ENCODE measurements at places on chromosomes 7 and 10.

- DNase-seq: no peak
Observed at GRCh38 chr10:119759832-119760231, 34.0 kb downstream of the INPP5F start.

DNA sequence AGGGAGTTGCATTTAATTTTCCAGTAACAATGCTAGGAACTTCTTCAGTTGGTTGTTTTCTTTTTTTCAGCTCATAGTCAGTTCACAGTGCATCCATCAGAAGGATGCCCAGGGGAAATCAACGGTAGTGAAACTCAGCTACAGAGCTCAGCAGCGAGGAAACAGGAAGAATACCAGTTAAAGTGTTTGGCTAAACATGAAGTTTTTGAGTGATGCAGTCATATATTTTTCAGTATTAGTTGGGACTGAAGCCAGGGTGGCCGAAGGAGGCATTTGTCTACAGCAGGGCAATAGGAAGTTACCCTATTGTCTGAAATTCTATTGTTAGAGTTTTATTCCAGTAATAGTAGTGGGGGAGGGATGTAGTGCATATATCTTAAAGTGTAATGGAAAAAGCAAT lies 45.3 kb upstream of the MALRD1 start:
- no peak for DNase-seq

DNA sequence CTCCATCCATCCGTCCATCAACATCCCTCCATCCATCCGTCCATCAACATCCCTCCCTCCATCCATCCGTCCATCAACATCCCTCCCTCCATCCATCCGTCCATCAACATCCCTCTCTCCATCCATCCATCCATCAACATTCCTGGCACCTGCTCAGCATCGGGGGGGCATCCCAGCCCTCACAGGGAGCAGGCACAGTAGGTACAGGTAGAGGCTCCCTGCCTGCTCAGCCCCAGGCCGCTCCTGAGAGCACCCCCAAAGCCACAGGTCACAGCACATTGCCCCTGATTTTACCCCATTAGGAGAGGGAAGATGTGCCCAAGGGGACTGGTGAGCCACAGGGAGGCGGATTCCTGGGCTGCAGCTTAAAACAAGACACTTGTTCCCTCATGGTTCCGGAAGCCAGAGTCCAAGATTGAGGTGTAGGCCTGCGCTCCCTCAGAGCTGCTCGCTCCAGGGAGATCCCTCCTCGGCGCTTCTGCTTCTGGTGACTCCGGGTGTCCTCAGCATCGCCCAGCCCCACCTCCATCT lies 21.1 kb upstream of the CFAP46 start:
- no peak for DNase-seq

- no peak for DNase-seq
Observed at GRCh38 chr10:33165911-33166310, 168.6 kb downstream of the NRP1 start.

DNA sequence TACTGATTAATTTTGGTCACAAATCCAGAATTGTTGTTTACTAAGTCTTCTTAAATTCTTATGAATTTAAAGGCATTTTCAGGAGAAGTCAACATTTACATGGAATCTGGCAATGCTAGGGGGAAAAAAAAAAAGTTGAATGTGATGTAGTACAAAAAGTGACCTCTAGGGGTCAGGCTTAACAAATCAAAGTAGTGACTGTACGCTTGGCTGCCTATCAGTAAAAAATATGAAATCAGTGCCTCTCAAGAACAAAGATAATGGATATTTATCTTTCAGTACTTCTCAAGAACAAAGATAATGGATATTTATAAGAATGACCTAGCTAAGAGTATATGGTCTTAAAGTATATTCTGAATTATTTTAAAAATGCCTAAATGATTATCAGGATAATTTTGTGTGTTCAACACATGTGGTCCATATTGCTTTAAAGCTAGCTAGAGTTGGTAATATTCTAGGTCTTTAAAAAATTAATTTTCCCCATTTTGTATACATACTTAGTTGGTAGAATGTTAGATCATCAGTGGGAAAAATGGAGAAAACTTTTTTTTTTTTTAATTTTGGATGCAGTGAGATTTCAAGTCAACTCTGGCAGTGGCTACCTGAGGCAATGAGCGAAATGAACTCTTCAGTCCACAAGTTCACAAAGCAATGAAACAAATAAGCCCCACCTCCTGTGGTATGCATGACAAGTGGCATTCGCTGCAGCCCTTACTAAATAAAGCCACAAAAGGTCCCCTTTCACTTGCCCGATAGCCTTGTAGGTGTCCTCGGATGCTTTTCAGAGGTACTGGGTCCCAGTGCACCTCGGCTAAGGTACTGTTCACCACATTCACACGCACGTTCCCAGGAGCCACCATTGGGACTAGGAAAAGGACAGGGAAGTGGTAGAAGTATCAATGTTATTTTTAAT lies 51.2 kb upstream of the LAMB4 start:
- peak; percentile 19 for DNase-seq

- no peak for DNase-seq
Observed at GRCh38 chr7:1367501-1368183, 91.6 kb downstream of the MICALL2 start.

- DNase-seq: no peak
Observed at GRCh38 chr7:110090110-110090820, 1000.7 kb upstream of the LRRN3 start.

GRCh38 chr10:122485670-122486069 lies 24.3 kb downstream of the HTRA1 start:
- peak; percentile 51 for DNase-seq

DNA sequence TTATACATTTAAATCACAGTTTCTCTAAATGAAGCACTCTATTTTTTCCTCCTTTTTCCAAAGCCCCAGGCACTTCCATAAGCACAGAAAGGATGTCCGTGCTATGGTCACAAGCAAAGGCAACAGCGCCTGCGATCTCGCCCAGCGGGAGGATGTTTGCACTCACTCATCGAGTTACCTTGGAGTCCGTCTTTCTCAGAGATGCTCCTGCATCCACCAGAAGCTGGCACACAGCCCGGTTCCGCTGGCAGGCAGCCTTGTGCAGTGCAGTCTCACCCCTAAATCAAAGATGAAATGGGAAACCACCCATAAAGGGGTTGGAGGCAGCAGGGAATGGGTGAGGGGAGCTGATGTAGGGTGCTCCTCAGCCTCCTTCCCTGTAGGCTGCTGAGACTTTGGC lies 51.9 kb upstream of the PTN start:
- no peak for DNase-seq

DNA sequence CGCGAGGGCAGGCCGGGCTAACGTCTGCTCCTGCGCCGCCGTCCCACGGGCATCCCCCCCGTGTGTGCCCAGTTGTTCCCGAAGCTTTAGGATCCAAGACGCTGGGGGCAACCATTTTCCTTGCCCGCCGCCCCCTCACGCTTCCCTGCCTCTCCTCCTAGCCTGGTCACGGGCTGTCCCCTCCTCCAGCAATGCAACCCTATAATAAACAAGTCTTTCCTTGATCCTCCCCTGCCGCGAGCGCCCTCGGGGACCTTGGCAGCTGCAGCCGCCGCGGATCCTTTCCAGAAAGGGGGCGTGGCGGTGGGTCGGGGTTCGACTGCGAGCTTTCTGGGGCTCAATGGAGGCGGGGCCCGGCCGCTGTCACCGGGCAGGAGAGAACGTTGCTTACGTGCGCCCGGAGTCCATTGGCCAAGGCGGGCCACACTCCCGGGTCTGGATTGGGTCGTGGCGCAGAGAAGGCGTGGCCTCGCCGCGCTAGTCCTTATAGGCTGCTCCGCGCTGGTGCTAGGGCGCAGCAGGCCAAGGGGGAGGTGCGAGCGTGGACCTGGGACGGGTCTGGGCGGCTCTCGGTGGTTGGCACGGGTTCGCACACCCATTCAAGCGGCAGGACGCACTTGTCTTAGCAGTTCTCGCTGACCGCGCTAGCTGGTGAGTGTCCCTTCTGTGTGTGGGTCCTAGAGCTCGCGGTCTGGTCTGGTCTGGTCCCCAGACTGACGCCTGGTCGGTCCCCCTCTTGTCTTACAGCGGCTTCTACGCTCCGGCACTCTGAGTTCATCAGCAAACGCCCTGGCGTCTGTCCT lies at the start of gene DDIT4:
Gene DDIT4, plus strand, starts transcription at position 515 of the 803 bp plus-strand sequence. CDS start 293 bp downstream, outside the sequence.
- DNase-seq: peak; percentile 97

GRCh38 chr10:131438665-131439064 lies 127.1 kb upstream of the TCERG1L start:
- no peak for DNase-seq

DNA sequence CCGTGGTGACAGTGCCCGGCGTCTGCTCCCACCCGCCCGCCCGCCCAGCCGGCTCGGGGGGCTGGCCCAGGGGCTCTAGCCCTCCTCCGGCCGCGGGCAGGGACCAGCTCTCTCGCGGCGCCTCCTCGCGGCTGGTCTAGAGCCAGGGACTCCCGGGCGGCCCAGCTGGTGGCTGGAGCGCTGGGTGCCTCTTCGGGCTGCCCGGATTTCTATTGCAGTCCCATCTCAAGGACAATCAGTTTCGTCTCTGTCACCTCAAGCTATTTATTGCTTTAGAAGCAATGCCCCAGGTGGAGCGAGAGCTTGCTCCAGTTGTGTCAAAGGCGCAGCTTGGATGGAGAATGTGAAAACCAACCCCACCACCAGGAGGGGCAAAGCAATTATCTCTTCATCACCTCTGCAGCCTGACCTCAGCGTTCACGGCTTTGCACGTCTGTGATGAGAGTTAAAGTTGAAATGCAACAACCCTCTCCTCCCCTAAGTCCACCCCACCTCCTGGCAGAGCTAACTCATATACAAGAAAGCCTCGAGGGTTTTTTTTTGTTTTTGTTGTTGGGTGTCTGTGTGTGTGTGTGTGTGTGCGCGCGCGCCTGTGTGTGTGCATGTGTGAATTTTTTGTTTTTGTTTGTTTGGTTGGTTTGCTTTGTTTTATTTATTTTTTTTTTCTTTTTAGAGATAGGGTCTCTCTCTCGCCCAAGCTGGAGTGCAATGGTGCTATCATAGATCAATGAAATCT lies at the start of gene ITGA8:
Gene ITGA8, minus strand, starts transcription at position 24 of the 736 bp plus-strand sequence. CDS start 151 bp downstream, outside the sequence.
- no peak for DNase-seq

GRCh38 chr7:29284696-29285443 lies 90.3 kb downstream of the CHN2 start:
- peak; percentile 35 for DNase-seq

DNA sequence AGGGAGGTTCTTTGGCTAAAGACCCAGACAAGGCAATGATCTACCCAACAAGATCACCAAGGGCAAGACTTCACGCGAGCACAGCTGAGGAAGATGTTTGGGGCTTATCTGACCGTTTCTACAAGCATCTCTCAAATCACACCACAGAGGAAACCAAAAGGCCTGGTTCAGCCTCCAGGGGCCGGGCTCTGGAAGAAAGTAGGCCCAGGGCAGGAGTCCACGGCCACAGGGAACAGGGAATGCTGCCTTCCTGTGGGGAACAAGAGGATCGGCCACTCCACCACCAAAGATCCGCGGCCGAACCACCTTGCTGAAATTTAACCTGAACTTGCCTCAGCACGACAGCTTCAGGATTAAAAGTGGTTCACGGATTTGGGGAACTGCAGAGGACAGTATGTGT lies 332.5 kb downstream of the PTPRN2 start:
- no peak for DNase-seq

DNA sequence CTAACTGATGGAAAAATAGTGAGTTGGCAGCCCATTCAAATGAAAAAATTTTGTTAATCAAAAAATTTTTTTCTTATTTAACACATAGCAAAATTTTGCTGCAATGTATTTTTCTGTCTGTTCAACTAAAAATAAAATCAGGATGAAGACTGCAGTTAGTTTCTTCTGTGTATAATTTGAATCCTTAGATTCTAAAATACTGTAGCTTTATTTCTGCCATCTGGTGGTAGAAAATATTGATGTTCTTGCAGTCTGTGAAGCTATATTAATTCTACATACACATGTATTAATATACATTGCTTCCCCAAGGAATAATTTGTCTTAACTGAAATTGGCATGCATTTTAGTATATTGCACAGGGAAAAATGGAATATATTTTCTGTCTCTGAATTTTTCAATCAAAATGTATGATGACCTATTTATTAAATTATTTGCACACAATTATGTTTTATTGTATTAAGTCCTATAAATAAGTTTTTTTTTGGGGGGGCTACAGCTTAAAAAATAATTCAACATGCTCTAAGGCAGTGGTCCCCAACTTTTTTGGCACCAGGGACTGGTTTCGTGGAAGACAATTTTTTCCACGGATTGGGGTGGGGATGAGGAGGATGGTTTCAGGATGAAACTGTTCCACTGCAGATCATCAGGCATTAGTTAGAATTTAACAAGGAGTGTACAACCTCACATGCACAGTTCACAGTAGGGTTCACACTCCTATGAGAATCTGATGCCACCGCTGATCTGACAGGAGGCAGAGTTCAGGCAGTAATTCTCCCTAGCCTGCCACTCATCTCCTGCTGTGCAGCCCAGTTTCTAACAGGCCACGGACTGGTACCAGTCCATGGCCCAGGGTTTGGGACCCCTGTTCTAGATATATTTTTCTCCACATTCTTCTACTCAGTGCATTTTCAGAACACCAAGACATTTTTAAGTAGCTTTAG lies 119.4 kb downstream of the GNAT3 start:
- DNase-seq: peak; percentile 53

GRCh38 chr10:93710333-93710909 lies 8.0 kb upstream of the FRA10AC1 start:
- DNase-seq: no peak

- DNase-seq: no peak
Observed at GRCh38 chr10:12480440-12480839, 131.1 kb downstream of the CAMK1D start.

- no peak for DNase-seq
Observed at GRCh38 chr7:140122965-140123364, 53.8 kb downstream of the KDM7A start.

DNA sequence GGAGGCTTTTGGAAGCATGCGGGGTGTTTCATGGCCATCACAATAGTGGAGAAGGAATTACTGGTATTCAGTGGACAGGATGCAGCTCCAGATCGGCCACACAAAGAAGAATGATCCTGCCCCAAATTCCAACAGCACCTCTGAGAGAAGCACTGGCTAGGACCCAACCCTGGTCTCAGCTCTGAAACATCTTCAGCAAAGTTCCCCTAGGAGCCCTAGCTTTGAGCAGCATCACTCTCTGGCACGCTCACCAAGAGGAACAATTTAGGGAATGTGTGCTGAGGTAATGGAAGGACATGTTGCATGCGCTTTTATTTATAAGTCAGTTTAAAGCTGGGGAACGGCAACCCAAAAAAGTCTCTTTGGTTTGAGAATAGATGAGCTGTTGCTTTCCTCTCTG lies 5.5 kb upstream of the OPN1SW start:
- no peak for DNase-seq

DNA sequence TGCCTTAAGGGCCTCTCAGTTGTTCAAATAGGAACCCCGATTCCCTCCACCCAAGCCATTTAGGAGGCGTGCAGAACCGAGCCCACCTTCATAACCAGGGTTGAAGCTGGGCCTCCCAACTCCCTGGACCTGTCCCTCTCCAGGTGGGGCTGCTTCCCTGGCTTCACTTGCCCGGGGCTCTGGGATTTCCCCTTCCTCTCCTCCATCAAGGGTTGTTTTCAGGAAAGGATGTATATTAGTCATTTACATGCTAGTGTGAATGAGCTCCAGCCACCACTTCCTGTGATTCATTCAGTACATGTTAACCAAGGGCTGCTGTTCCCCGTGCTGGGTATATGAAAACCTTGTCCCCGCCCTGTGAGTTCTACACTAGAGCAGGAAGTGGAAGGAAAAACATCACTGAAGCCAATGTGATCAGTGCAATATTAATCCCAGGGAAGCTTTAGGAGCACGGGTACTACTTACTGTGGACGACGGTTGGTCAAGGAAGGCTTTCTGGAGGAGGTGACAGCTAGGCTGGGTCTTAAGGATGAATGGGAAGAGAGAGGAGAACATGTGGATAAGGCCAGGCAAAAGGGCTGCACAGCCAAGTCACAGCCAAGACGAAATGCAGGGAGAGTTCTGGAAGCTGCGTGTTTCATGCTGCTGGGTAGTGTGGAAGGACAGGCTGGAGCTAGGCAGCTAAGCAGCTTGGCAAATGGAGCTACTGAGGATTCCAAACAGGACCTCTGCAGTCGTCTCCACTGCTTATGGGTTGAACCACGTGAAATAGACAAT lies 150.1 kb upstream of the SHH start:
- DNase-seq: no peak
